ENCODE measurements at places on chromosomes 11 and 22.

GRCh38 chr11:45057938-45058646 lies 88.3 kb upstream of the PRDM11 start:
- no peak for DNase-seq

DNA sequence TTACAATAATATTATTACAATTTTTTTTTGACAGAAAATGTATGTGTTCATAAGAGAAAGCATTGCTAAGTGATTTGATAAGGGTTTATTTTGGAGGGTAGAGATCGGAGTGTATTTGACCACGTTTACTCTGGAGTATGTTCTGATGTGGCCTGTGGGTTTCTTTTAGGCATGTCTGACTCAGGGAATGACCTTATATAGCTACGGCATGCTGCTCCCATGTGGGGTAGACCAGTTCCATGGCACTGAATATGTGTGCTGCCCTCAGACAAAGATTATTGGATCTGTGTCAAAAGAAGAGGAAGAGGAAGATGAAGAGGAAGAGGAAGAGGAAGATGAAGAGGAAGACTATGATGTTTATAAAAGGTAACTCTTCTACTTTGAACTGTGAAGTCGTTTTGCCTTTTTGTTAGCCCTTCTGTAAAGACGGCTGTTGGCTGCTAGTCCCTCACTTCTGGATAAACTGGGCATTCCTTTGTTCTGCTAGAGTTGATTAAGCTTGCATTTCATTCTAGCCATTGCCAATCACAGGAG lies 38.1 kb upstream of the ST14 start:
- DNase-seq, result no peak

DNA sequence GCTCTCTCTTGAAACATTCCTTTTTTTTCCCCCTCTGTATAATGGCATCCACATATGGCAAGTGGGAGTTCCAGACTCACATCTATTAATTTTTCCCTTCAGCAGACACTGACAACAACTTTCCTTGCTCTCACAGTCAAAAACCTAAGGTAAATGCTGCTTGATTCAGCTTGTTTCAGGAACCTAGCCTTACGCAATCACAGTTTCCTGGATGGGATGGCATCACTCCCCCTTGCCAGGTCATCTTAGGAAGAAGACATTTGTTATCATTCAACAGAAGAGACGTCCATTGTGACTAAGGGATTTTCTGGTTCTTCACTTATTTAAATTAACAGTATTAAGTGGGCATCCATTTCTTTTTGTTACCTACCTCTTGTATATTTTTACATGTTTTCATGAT lies 112.0 kb upstream of the PDGFD start:
- no peak for DNase-seq

DNA sequence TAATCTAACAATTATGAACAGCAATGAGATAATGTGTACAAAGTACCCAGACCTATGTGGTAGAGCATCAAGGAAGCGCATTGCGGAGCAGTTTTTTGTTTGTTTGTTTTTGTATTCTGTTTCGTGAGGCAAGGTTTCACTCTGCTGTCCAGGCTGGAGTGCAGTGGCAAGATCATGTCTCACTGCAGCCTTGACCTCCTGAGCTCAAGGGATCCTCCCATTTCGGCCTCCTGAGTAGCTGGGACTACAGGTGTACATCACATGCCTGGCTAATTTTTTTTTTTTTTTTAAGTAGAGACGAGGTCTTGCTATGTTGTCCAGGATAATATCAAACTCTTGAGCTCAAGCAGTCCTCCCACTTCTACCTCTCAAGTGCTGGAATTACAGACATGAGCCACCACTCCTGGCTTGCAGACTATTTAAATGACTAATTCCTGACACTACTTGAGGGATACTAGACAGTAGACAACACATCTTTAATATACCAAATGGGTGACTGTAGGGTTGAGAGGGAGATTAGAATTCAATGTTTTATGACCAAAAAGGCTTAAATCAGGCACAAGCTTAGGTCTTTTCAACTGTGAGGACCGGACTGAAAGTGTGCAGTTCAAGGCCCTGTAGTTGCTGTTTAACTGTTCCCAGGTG lies 12.7 kb downstream of the OR51B4 start:
- DNase-seq, result no peak

DNA sequence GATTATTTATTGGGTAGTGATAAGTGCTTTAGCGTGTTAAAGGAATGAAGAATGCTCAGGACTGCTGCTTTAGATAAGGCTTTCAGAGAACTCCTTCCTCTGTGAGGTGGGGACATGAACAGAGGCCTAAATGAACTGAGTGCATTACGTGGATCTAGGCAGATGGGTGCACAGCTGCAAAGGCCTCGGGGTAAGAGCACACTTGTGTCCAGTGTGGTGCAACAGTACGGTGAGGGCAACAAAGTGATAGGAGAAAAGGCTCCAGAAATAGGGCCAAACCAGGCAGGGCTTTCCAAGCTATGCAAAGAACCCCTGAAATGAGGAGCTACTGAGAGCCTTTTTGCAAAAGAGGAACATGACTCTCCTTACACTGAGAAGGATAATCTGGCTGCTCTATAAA lies 45.3 kb upstream of the ARHGAP32 start:
- DNase-seq, result no peak

DNA sequence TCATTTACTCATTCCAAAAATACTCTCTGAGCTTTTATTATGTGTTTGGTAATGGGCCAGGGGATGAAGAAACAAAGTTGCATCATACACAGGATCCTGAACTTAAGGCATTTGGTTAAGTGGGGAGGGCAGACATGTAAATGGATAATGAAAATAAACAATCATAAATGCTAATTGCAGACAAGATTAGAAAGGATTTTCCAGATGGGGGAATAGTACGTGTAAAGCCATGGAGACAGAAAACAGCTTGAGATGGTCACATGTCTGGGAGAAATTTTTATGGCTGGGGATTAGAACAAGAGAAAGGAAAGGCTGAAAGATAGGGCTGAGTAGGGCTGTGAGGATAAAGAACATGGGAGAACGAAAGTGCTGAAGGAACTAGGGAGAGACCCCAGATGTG lies 534.3 kb upstream of the LARGE1 start:
- no peak for DNase-seq

- DNase-seq, result no peak
Measured at GRCh38 chr11:15878756-15879155, 477.6 kb downstream of the SOX6 start.
